GM20000 (cell line): ENCODE measurements at places on chromosomes 1 and 21.

GRCh38 chr1:6261615-6261995 lies 707 bp upstream of the GPR153 start:
- DNase-seq: no peak

GRCh38 chr21:29293495-29293894 lies 5.2 kb upstream of the BACH1 start:
- DNase-seq: peak; percentile 60

- DNase-seq: no peak
Measured at GRCh38 chr1:44260792-44261170, 47.5 kb downstream of the DMAP1 start.

- DNase-seq: no peak
Measured at GRCh38 chr21:25953196-25953595, 217.4 kb downstream of the APP start.

GRCh38 chr21:29018540-29018939 lies 609 bp downstream of the RWDD2B start:
- no peak for DNase-seq

DNA sequence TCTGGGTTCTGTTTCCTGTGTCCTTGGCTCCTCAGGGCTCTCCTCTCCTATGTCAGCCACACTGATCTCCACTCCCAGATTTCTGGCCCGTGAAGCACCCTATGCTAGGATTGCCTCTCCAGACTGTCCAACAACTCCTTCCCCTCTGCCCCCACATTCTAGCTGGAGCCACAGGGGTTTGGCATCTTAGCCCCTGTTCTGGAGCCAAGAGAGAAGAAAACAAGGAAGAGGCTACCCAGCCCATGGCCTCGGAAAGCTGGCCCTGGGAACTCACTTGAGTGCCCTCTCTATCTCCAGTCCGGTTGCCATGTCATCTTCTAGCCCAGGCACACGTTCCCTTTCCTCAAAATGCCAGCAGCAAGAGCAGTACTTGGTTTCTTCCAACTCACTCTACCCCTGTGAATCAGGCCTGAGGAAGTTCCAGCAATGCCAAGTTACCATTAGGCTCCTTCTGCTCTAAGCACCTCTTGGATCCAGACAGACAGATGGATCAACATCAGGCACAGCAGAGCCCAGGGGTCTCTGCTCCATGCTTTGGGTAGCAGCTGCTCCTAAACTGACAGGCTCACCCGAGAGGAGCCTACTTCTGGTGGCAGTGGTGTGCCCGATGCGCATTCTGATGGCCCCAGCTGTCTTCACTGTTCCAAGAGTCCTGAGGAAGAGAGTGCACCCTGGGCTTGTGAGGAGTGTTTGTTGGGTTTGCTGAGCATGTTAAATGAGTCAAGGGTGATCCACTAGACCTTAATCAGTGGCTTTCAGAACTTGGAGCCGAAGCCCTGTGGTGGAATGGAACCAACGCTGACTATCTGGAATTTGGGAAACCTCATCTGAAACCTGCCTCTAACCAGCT lies 11.6 kb upstream of the GPR61 start:
- DNase-seq: no peak

DNA sequence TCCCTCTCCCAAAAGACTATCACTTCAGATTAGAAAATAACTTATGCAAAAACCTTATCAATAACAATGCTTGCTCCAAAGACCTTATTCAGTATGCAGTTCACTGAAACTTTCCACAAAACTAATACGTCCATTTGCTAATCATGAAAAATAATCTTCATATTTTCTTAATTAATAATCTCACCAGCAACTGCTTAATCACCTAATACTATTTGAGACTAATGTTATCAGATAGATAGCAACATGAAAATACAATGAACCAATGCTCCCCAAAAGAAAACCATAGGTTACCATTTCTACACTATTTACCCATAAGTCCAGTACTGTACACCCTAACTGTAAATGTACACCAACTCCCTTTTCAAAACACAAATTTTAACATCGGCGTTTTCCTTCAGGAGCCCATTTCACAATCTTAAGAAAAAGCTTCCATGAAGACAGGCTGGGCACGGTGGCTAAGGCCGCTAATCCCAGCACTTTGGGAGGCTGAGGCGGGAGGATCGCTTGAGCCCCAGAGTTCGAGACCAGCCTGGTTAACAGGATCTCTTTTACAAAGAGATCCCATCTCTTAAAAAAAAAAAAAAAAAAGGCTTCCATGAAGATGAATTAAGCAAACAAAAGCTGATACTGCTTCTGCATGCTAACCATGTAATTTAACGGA lies 1.7 kb downstream of the GNB1 start:
- no peak for DNase-seq

DNA sequence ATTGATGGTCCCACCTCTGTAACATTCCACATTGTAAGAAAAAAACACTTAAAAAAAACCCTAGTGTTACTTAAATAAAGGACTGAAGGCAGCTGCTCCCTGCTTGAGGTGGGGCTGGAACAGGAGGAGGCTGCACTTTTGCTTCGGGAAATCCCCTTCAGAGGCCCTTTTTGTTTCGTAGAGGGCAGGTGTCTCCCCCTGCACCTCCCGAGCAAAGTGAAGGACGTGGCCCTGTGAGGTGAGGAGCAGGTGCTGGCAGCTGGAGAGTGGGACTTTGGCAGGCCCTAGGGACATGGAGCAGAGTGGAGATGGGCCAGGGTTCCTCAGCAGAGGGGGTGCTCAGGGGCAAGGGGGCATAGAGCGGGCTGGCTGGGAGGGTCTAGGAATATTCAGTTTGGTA lies 33.4 kb upstream of the WNT4 start:
- DNase-seq: peak; percentile 81

GRCh38 chr1:75449998-75450397 lies 160.9 kb downstream of the SLC44A5 start:
- no peak for DNase-seq

- no peak for DNase-seq
Measured at GRCh38 chr1:184806296-184806721, 51.7 kb upstream of the EDEM3 start.

DNA sequence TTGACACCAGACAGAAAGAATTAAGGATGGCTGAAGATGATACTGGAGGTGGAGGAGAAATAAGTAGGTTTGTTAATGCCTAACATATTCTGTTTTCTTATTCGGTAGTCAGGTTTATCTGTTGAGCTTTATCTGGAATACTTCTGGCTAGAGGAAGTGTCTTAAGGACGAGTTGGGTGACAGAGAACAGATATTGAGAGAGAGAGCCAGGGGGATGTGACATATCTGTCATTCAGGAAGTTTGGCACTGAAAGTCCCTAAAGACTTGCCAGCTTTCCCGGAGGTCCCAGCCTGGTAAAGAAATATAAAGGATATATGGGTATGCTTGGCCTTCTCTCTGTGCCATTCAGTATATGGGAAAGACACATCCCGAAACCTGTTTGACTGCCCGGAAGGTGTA lies 280.6 kb downstream of the ZP4 start:
- no peak for DNase-seq
